ENCODE measurements at places on chromosomes 6 and 20.

- no peak for DNase-seq
These were observed 14.6 kb upstream of the TOX2 start for GRCh38 chr20:43900121-43900466.

- no peak for DNase-seq
These were observed 160.8 kb downstream of the SCML4 start for GRCh38 chr6:107663308-107663707.

GRCh38 chr20:9495701-9496100 lies 18.7 kb upstream of the LAMP5 start:
- DNase-seq = no peak

- DNase-seq = no peak
These were observed 1.2 kb downstream of the TRAF3IP2 start for GRCh38 chr6:111604259-111605099.

DNA sequence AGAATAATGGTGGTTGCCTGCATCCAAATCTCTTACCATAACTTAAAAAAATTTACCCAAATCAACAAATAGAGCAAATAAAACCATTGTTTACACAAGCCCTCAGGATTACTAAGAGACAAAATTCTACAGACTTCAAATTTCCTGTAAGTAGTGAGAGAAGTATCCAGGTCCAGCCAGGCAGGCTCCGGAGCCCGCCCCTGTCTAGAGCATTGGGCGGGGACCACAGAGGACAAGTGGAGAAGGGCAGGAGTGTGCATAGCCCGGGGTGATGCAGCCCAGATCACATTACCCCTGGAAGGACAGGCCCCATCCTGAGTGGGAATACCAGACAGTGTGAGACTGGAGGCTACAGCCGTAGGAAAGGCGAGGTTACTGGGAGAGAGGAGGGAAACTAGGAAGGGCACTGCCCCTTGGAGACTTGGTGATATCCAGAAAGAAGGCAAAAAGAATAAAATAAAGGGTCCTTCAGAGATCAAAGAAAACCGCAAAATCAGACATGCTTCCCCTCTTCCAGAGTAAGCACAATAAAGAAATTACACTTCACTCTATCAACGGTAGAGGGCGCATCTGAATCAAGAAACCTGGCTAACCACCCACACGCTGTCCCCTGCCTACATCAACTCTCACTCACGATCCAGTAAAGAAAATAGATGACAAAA lies 26.6 kb downstream of the RIN2 start:
- no peak for DNase-seq

GRCh38 chr6:136866872-136867416 lies 44.6 kb downstream of the PEX7 start:
- DNase-seq = no peak

- no peak for DNase-seq
These were observed 215.0 kb upstream of the HSF2 start for GRCh38 chr6:122184401-122184827.

- DNase-seq = no peak
These were observed 957 bp downstream of the TTK start for GRCh38 chr6:80005406-80005805.

GRCh38 chr6:169082817-169083507 lies 170.7 kb downstream of the THBS2 start:
- no peak for DNase-seq

GRCh38 chr6:7532232-7532631 lies 9.2 kb upstream of the DSP start:
- DNase-seq = no peak

- DNase-seq = no peak
These were observed 20.6 kb downstream of the SLC2A12 start for GRCh38 chr6:134031696-134032255.

DNA sequence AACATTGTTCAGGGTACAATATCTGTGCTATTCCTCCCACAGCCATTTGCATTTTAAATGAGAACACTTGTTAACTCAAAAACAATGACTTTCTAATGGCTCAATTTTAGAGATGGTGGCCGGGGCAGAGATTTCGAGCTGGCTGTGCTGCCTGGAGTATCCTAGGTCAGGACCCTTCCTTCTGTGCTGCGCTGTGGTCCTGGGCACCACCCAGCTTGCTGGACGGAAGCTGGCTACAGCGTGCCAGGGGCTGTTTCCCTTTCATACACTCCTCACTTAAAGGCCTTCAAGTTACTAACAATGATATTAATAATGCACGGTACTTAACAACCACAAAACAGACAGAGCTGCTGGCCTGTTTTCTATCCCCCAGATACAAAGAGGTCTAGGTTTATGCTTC lies 194.4 kb upstream of the CST7 start:
- peak; percentile 10 for DNase-seq

DNA sequence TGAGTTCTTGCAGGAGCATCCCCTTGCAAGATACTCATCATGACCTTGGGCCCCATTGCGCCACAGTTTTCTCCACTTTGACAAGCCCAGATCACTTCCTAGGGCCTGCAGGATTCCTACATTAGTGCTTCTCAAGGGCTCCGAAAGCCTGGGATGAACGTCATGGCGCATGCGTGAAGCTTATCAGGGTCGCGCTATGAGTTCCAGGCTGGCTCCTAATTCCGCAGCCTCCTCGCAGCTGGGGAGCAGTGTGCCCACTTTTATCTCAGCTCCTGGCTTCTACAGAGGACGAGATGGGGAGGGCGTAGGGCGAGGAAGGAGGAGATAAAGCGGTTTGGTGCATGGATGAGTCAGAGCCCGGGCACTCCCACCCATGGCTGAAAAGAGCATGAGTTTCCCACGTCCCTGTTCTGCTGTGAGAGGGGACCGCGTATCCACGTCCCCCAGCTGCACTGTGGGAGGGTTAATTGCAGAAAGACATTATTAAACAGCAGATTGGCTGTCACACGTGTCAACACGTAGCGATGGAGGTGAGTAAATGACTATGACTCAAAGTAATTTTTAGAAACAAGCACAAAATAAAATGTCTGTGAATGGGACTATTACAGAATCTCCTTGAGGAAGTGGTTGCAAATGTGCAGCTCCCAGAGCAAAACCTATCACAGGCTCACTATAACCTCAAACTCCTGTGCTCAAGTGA lies 72.9 kb upstream of the DSP start:
- no peak for DNase-seq

DNA sequence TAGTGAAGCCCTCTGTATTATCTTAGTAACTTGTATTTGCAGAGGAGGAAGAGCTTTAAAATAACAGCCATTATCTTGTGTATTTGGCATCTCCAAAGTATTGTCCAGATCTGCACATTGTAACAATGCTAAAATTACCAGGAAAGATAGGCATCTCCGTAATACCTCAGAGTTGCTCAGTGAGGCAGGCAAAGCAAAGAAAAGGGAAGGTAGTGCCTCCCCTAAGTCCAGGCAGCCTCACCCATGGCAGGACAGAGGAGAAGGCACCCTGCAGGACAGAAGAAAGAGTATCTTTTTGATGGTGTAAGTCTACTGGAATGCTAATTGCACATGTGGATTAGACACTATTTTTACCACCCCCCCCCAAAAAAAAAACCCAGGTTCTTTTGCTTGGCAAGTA lies 13.6 kb upstream of the SSTR4 start:
- no peak for DNase-seq

GRCh38 chr6:148346681-148347440 lies 4.2 kb downstream of the SASH1 start:
- DNase-seq = no peak

GRCh38 chr6:148239215-148239614 lies 103.4 kb upstream of the SASH1 start:
- no peak for DNase-seq

- DNase-seq = no peak
These were observed 77.1 kb downstream of the FBXO5 start for GRCh38 chr6:152905551-152906299.

- DNase-seq = no peak
These were observed 85.6 kb upstream of the RIN2 start for GRCh38 chr20:19672498-19672897.

DNA sequence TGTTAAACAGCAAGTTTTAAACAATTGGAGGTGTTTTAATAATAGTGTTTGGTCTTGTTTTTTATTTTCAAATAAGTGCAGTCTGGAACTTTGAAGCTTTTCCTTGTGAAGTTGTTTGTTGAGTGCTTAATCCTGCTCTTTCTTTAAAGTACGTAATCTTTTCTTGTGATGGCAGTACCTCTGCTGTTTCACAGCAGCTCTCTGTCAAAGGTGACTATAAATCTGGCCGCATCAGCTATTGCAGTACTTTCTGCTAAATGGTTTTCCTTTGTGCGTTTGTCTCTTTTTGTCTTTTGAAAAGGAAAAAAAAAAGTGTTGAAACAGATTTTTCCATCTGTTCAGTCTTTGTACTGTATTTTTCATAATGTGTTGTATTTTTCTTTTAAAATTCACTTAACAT lies 12.7 kb downstream of the STXBP5 start:
- no peak for DNase-seq

DNA sequence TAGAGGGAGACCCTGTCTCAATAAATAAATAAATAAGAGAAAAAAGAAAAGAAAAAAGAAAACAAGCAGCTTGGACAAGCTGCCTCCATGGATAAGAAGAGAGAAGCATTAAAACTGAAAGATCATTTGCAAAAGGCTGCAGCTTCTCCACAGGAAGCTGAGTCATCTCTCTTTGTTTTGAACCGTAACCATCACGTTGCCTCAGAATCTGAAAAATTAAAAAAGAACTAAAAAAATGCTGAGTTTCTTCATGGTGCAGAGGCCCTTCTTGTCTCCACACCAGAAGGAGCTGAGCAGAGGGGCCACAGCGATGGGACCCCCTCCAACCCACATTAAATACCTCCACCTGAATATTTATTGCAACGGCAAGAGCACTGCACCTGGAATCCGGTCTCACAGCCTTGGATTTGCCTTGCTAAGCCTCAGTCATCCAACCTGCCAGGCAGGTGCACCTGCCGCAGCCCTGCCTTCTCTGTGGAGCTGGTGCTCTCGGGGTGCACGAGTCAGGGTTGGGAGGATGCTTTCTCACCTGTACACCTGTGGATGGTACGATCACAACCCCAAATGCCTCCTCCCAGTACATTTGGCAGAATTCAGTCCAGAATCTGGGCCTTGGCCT lies 28.1 kb downstream of the TOX2 start:
- DNase-seq = no peak

DNA sequence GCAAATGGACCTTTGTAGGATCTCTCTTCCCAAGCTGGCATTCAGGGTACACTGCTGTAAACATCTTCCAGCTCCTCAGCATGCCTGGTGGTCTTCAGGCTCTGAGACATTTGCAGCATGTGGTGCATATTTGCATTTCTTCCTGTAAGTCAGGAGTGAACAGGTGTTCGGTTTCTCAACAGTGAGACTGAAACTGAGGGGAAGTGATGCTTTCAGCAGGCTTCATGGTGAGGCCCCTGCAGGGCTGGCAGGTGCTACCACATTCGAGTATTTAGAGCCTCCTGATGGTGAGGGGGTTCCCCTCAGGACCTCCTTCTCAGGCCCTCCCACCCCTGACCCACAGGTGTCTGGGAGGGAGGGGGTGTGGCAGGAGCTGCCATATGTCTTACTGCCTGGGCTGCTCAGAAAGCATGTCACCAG lies 15.1 kb downstream of the MYBL2 start:
- DNase-seq = no peak

- DNase-seq = no peak
These were observed 38.7 kb upstream of the DSP start for GRCh38 chr6:7502743-7503142.

DNA sequence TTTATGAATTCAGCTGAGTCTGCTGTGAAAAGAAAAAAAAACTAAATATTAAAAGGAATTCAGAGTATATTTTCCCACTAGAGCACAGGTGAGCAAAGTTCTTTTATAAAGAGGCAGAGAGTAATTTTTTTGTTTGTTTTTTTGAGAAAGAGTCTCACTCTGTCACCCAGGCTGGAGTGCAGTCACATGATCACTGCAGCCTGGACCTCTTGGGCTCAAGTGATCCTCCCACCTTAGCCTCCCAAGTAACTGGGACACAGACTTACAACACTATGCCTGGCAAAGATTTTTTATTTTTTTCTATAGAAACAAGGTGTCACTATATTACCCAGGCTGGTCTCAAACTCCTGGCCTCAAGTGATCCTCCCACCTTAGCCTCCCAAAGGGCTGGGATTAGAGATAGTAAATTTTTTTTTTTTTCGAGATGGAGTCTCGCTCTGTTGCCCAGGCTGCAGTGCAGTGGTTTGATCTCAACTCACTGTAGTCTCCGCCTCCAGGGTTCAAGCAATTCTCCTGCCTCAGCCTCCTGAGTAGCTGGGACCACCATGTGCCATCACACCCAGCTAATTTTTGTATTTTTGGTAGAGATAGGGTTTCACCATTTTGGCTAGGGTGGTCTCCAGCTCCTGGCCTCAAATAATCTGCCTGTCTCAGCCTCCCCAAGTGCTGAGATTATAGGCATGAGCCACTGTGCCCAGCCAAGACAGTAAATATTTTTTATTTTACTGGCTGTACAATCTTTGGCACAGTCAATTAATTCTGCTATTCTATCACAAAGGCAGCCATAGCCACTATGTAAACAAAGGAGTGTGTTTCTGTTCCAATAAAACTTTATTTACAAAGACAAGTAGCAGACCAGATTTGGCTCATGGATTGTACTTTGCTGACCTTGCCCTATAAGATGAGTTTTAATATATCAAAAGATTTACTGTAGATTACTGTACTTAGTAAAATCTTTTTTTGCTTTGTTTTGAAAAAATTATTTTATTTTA lies 14.5 kb upstream of the B4GALT5 start:
- DNase-seq = no peak

GRCh38 chr20:45073221-45073620 lies 27.7 kb downstream of the KCNS1 start:
- DNase-seq = no peak

- DNase-seq = no peak
These were observed 48.4 kb downstream of the LYRM2 start for GRCh38 chr6:89590133-89590532.

DNA sequence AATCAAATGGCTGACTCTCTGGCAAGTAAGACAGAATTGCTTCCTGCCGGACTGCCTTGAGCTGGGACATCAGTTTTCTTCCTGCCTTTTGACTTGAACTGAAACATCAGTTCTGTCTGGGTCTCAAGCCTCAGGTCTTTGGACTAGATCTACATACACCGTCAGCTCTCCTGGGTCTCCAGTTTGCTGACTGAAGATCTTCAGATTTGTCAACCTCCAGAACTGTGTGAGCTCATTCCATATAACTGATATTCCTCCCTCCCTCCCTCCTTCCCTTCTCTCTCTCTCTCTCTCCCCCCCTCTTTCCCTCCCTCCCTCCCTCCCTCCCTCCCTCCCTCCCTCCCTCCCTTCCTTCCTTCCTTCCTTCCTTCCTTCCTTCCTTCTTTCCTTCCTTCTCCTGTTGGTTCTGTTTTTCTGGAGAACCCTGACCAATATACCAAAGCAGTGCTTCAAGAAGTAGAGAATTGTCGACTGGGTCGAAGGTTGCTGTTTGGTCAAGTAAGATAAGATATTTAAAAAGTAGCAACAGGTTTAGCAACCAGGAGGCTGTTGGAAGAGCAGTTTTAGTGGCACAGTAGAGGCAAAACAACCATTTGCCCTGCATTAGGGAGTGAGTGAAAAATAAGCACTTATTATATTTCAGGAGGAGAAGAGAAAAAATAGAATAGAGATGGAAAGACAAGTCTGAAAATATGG lies 33.1 kb upstream of the CMTR1 start:
- DNase-seq = no peak

DNA sequence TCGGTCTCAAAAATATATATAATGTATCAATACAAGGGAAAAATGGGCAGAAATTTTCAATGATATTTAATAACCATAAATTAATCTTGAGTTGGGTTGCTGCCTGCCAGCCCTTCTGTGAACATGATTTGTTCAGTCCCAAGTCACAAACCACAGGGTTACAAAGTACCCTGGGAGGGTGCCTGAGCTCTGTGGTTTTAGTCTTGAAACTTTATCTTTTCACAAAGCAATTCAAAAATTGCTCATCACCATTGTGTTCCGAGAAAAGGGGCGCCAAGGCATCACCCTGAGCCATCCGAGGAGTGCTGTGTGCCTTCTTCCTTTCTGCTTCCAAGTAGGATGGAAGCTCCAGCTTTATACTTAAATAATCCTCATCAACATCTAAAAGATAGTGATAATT lies 141.6 kb upstream of the AKAP12 start:
- DNase-seq = no peak

Data from type B pancreatic cell (in vitro differentiated cells).